A549 treated with CpdA at 1 μM for 4 hours (cell line): ENCODE measurements at places on chromosomes 6 and 20. TPM values are rescaled to one million over a fixed set of nuclear protein-coding genes. Genes with fewer than 3 reads are reported as not detected.

The HFE gene
- total RNA-seq = 8.7 to 13.8 TPM (median 13.5 TPM) in 5 replicates

The MDC1 gene
- total RNA-seq = 16.3 to 19.0 TPM (median 18.2 TPM) in 5 replicates

The HLA-DOB gene
- total RNA-seq = 0.10 to 0.29 TPM (median 0.22 TPM) in 3 of 5 replicates, not detected in the others

The TPBG gene
- total RNA-seq = 42.7 to 58.5 TPM (median 56.0 TPM) in 5 replicates

The TXLNB gene
- total RNA-seq = not detected in 5 replicates

The BPIFA1 gene
- not detected in 5 replicates for total RNA-seq

The PDE7B gene
- 1.2 to 2.2 TPM (median 1.6 TPM) in 5 replicates for total RNA-seq

The TMEM244 gene
- total RNA-seq = not detected in 5 replicates

The EMILIN3 gene
- total RNA-seq = 0.25 to 0.48 TPM (median 0.40 TPM) in 5 replicates

The LY6G6F gene
- not detected in 5 replicates for total RNA-seq

The RGS17 gene
- total RNA-seq = 5.8 to 7.0 TPM (median 6.4 TPM) in 5 replicates

The WFDC13 gene
- not detected in 5 replicates for total RNA-seq

The SLC17A1 gene
- total RNA-seq = 0.05 TPM in 1 of 5 replicates, not detected in the others

The TINAG gene
- 0.08 to 0.59 TPM in 2 of 5 replicates, not detected in the others for total RNA-seq

The DLK2 gene
- total RNA-seq = 2.7 to 7.1 TPM (median 5.8 TPM) in 5 replicates
